ENCODE measurements at places on chromosomes 13 and 19.

DNA sequence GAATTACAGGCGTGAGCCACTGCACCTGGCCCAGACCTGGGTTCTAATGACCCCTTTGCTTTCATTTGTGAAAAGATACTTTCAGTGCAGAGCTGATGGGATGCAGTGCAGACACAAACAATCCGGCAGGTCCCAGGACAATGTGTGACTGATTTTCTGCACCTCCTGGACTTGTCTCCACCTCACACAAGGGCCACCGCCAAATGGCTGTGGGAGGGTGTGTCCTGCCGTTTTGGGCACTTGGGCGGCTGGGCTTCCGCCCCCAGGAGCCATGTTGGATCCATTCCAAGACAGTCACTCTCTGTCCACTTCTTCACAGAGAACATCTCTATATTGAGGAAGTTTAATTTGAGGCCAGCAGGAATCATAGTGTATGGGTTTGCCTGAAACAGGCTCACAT, 112.3 kb upstream of the ZNF507 start:
- no peak for DNase-seq

GRCh38 chr19:11987405-11988281, 22.8 kb downstream of the ZNF763 start:
- DNase-seq = peak; percentile 96

GRCh38 chr19:48301886-48302599, 23.3 kb upstream of the EMP3 start:
- DNase-seq = no peak

DNA sequence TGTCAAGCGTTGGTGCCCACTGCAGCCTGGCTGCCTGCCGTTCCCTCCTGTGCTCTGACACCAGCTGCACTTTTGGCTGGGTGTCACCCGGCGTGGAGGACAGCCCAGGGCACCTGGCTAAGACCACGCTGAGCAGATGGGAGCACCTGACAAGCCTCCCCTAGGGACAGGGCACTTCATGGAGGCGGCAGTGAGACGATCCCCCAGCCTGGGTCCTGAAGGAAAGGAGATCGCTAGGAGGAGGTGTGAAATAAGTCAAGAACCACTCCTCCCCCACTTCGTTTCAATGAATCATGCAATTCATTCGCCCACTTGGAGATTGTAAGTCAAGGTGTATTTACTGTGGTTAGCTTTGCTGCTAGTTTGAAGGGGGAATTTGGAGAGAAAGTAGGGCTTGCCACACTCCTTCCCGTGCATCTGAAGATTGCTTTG, 38.8 kb downstream of the VSTM2B start:
- no peak for DNase-seq

DNA sequence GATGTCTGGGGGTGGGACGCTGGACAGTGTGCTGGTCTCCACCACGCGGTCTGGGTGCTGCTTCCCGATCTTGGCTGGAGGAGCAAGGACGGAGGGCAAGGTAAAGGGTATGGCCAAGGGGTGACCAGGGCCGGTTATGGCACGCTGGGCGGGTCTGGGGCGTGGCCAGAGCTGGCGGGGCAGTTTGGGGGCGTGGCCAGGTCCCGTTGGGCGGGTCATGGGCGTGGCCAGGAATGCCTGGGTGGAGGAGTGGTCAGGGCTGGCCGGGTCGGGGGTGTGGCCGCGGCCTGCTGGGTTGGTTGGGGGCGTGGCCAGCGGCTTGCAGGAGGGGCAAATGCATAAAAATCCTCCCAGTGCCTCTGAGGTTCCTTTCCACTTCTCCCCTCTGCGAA, 19.2 kb downstream of the GPX4 start:
- no peak for DNase-seq

- no peak for DNase-seq
Measured at GRCh38 chr13:98089246-98089645, 53.6 kb upstream of the FARP1 start.

- DNase-seq = peak; percentile 66
Measured at GRCh38 chr19:4916292-4917082, 7.2 kb downstream of the UHRF1 start.

DNA sequence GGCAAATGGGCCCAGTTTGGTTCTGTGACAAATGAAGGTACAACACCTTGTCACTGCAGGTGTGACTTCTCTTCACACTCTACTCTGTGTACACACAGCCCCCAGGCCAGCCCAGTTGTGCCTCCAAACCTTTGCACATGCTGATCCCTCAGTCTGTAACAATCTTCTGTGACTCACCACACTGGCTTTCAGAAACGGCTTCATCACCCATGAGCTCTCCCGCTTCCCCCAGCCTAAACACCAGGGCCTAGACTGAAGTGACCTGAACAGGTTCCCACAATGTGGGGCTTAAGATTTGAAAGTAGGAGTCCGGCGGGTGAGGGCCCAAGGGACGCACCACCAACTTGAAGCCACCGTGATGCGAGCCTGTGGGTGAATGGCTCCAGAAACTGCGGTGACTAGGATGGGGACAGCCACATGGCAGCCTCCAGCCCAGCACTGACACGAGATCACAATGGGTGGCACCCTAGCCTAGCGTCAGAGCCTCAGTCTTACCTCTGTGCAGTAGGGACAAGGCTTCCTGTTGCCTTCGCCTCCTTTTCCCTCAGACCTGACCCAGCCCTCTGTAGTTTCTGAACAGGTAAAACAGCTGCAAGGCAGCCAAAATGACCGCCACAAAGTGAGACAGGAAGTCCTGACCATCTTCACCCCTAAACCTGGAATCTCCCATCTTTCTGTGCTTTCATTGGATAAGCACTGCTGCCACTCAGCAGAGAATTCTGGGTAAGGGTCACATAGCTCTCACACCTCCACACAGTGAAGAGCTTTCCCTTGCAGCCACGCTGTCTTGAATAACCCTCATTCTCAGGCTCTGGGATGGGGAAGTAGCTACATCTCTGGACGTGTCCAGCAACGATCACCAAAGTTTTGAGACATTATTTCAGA, 34.2 kb upstream of the ZNF599 start:
- no peak for DNase-seq

DNA sequence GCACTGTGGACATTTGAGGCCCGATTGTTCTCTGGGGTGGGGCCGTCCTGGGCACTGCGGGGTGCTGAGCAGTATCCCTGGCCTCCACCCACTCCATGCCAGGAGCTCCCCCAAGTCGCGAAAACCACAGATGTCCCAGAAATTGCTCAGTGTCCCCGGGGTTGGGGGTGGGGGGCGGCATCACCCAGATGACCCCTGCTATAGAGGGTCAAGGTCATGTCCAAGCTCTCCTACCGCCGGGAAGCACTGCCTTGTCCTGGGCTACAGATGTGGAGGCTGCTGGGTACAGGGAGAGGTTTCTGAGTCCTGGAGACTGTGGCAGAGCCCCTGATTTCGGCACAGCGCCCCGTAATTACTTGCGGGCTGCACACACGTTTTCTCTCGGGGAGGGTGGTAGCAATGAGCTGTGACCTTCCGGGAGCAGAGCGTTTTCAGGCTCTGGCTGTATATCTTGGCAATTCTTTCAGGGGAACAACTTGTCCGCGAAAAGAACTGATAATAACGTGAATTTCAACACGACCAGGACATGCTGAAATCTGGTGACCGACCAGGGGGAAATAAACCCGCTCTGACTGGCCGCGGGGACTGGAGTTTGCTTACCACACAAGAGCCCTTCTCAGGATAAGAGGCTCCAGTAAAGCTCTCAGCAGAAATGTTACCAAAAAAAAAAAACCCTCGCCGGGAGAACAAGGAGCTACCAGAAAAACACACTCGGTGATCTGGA, 68.1 kb downstream of the GNG7 start:
- DNase-seq = no peak

- no peak for DNase-seq
Measured at GRCh38 chr19:9640956-9641355, 19.9 kb upstream of the ZNF561 start.

DNA sequence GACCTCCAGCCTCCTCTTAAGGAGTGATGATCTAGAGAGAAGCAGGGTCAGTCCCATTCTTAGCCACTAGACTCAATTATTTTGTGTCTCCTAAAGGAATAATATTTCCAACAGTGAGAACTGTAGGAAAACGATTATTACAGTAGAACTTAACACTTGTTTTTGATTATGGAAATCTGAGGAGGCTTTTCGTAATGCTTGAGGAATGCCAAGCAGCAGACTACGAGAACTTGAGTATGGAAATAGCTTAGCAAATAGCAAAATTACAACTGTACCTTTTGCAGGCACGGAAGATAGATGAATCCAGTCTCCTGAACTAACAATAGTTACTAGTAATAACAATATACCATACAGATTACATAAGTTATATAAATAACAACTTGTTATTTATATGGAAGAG, 12.2 kb downstream of the BRD4 start:
- DNase-seq = no peak

GRCh38 chr19:55464662-55465054, at the start of gene C19orf85:
C19orf85 (minus strand) TSS chr19:55464751; CDS start chr19:55464554, 197 bp downstream.
- DNase-seq = no peak

- DNase-seq = no peak
Measured at GRCh38 chr13:23146006-23146405, 34.8 kb upstream of the SGCG start.

DNA sequence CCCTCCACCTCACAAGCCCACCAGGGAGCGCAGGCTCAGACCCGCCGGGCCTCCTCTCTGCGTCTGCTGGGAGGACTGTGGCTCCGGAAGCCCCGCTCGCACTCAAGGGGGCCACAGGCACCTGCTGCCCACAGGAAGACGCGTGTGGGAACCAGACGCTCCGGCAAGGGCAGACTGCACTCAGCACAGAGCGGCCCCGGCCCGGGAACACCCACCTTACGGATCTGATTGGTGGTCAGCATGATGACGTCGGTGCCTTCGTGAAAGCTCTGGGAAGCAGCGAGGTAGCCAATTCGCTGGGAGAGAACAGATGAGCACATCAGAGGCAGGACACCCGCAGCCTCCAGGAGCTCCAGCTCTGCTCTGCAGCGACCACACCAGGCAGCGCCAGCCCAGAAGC, 14.6 kb downstream of the AP3D1 start:
- no peak for DNase-seq

GRCh38 chr13:106077017-106077416, 458.4 kb downstream of the EFNB2 start:
- DNase-seq = no peak

- no peak for DNase-seq
Measured at GRCh38 chr13:52048516-52048915, 24.0 kb downstream of the UTP14C start.

DNA sequence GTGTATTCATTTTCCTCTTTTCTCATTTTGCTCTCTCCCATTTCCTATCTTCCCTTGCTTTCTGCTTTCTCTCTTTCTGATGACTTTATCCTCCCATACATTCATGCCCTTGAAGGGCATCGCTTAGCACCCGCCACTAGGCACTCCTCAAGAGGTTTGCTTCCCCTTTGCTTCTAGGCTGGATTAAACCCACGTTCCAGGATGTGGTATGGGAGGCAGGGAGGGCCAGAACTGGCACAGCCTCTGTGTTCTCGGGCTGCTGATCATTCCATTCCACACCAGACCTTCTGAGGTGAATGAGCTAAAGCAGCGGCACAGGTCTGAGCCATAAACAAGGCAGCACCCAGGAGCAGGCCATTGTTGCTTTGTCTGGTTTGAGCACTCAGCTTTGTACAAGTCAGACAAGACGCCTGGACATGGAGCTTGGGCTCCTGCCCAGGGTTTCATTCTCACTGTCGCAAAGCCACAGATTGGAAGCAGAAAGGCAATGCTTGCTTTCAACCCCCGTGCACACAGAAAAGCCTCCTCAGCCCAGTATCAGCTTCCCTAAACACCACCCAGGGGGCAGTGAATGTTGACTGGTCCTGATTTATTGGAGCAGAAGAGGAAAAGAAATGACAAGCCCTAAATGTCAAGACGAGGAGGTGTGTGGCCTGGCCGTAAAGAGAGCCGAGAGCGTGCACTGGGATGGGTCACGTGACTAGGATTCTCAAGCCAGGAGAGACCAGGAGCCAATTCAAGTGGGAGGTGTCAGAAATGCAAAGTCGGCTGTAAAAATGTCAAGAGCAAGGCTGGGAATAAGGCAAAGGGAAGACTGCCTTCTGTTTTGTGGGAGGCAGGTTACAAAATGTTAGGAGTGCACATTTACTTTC, 218.0 kb upstream of the SERP2 start:
- no peak for DNase-seq

- peak; percentile 77 for DNase-seq
Measured at GRCh38 chr19:14375055-14375581, 6.1 kb upstream of the ADGRE5 start.

DNA sequence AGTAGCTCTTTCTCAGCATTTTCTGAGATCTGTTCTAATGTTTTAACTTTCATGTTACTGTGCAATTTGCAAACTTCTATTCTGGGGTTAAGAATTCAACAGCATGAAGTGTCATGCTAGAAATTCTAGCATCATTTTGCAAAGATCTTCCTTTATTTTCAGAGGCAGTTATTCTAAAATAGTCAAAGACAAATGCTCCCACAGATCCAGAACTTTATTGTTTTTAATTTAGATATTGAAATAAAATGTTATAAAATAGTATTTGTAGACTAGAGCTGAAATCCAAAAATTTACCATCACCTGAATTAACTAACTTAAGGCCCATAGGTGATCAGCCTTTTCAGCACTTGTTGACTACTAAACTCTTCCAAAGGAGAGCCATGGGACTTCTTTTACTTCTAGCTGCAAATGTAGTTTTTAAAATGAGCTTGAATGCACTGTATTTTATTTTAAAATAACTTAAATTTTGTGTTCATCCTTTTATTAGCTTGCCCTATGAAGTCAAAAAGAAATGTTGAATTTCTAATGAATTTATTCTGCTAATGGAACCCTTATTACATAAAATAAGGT, 3.2 kb downstream of the MAB21L1 start:
- no peak for DNase-seq

DNA sequence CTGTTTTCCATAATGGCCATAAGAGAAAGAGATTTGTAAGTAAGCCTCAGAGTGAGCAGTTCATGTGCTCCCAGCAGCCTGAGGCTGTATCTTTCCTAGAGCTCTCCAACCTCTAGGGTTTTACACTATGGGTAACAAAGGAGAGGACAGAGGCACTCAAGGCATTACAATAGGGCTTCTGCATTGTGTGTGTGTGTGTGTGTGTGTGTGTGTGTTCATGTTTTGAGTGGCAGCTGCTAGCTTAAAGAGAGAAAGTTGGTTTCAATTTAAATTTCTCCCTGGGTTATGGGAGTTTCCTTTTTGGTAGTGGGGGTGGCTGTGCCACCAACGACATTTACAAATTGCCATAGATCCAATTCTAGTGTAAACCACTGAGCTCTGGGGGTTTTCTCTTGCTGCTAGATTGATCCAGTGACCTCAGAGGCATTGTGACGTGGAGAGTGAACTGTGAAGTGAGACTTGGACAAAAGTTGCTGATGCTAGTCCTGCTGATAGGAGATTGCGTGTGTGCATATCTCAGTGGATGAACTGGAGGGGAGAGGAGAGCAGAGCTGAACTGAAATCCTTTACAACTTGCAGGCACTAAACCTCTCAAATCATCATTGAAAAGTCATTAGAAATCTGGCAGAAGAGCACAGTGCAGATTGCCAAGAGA, 67.2 kb upstream of the OLFM4 start:
- no peak for DNase-seq

All from CD4-positive, alpha-beta T cell treated with Interleukin-17A for 4 hours (primary cell).